Smooth muscle cell of the pulmonary artery (primary cell): ENCODE measurements at places on chromosomes 4 and X. TPM values are rescaled to one million over a fixed set of nuclear protein-coding genes. Genes with fewer than 3 reads are reported as not detected.

The ADAM29 gene
- not detected in 2 replicates for total RNA-seq

The AFP gene
- total RNA-seq, result 0.46 and 1.1 TPM in 2 replicates

The TXK gene
- total RNA-seq, result 0.23 and 0.26 TPM in 2 replicates

The CSN1S1 gene
- not detected in 2 replicates for total RNA-seq

The SPANXC gene
- not detected in 2 replicates for total RNA-seq

The KCNIP4 gene
- not detected in 2 replicates for total RNA-seq

The MORC4 gene
- total RNA-seq, result 38.1 and 42.1 TPM in 2 replicates

The STS gene
- total RNA-seq, result 7.3 and 10.7 TPM in 2 replicates

The SERTM2 gene
- total RNA-seq, result 0.03 TPM in 1 of 2 replicates, not detected in the other

The WDFY3 gene
- total RNA-seq, result 98.2 and 123 TPM in 2 replicates

The CLTRN gene
- total RNA-seq, result 0.13 and 0.36 TPM in 2 replicates

The C4orf51 gene
- not detected in 2 replicates for total RNA-seq

The ZIC3 gene
- total RNA-seq, result not detected in 2 replicates

The NAP1L2 gene
- total RNA-seq, result 1.2 and 1.3 TPM in 2 replicates

The NAT8L gene
- 0.13 and 0.76 TPM in 2 replicates for total RNA-seq

The PDZD4 gene
- 0.07 and 0.33 TPM in 2 replicates for total RNA-seq

The CSAG3 gene
- total RNA-seq, result not detected in 2 replicates

The PRSS12 gene
- total RNA-seq, result 13.1 and 16.6 TPM in 2 replicates

The PDCL2 gene
- not detected in 2 replicates for total RNA-seq

The RAI2 gene
- 0.76 and 2.0 TPM in 2 replicates for total RNA-seq

The ATG4A gene
- total RNA-seq, result 12.9 and 14.9 TPM in 2 replicates

The DGAT2L6 gene
- not detected in 2 replicates for total RNA-seq

The CENPVL1 gene
- not detected in 2 replicates for total RNA-seq

The SH3D19 gene
- 20.3 and 48.0 TPM in 2 replicates for total RNA-seq

The HAND2 gene
- total RNA-seq, result 5.4 and 6.9 TPM in 2 replicates

The LRCH2 gene
- 10.9 and 11.7 TPM in 2 replicates for total RNA-seq

The TEX13C gene
- total RNA-seq, result not detected in 2 replicates

The RASL11B gene
- total RNA-seq, result 0.20 and 0.66 TPM in 2 replicates

The INTS6L gene
- 3.6 TPM in 2 replicates for total RNA-seq

The RBMXL3 gene
- not detected in 2 replicates for total RNA-seq

The IL21 gene
- not detected in 2 replicates for total RNA-seq

The SMIM10 gene
- 4.1 and 7.3 TPM in 2 replicates for total RNA-seq

The SETD7 gene
- 89.5 and 121 TPM in 2 replicates for total RNA-seq

The TRIM61 gene
- total RNA-seq, result 0.99 and 3.0 TPM in 2 replicates

The PABPC1L2A gene
- not detected in 2 replicates for total RNA-seq

The SYTL5 gene
- 2.2 and 2.9 TPM in 2 replicates for total RNA-seq
